ENCODE measurements at places on chromosomes 2 and 18.

DNA sequence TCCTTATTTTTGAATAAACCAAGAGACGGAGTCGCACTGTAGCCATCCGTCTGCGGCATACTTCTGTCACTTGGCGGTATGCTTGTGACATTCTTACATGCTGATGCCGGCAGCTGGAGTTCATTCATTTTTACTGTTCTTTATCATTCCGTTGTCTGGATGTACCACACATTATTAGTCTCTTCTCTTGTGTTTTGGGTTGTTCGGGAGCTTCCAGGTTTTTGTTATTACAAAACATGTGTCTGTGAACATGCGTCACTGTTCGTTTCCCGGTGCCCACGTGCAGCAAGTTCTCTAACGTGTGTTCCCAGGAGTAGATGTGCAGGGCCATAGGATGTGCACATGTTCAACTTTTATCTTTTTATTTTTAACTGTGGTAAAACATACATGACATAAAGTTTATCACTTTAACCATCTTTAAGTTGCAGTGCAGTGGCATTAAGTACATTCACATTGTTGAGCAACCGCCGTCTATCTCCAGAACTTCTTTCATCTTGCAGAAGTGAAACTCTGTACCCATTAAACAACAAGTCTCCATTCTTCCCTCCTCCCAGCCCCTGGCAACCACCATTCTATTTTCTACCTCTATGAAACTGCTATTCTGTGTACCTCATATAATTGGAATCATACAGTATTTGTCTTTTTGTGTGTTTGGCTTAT lies 40.1 kb downstream of the MTCL1 start:
- DNase-seq = no peak

- DNase-seq = peak; percentile 41
Observed at GRCh38 chr18:6370410-6370809, 44.3 kb downstream of the L3MBTL4 start.

DNA sequence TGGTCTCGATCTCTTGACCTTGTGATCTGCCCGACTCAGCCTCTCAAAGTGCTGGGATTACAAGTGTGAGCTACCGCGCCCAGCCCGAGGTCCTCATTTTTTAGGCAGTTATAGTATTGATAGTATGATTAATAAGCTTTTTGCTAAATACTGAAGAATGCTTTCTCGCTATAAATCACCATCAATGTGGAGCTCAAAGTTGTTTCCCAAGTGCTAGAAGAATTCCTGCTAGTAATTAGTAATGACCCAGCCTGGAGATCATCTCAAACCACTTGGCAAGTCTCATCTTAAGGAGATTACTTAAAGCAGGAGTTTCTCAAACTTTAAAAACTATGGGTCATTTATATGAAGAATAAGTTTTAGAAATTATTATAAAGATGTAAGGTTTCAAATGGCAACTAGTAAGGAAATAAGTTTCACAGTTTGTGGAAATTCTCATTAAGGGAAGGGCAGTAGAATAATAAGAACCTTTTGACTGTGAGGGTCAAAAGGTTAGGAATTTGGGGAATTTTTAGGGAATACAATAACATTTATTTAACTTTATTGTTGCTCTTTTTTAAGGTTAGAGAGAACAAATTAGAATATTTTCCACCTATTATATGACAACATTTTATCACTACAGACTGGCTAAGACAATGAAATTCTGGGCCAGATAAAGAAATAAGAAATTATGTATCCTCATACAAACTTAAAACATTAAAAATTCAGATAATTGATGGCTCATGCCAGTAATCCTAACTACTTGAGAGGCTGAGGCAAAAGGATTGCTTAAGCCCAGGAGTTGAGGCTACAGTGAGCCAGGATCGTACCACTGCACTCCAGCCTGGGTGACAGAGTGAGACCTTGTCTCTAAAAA lies 148.6 kb upstream of the MAP3K20 start:
- no peak for DNase-seq

- DNase-seq = no peak
Observed at GRCh38 chr2:159755788-159756187, 42.2 kb downstream of the CD302 start.

- DNase-seq = no peak
Observed at GRCh38 chr2:157185476-157186227, 71.9 kb upstream of the GALNT5 start.

DNA sequence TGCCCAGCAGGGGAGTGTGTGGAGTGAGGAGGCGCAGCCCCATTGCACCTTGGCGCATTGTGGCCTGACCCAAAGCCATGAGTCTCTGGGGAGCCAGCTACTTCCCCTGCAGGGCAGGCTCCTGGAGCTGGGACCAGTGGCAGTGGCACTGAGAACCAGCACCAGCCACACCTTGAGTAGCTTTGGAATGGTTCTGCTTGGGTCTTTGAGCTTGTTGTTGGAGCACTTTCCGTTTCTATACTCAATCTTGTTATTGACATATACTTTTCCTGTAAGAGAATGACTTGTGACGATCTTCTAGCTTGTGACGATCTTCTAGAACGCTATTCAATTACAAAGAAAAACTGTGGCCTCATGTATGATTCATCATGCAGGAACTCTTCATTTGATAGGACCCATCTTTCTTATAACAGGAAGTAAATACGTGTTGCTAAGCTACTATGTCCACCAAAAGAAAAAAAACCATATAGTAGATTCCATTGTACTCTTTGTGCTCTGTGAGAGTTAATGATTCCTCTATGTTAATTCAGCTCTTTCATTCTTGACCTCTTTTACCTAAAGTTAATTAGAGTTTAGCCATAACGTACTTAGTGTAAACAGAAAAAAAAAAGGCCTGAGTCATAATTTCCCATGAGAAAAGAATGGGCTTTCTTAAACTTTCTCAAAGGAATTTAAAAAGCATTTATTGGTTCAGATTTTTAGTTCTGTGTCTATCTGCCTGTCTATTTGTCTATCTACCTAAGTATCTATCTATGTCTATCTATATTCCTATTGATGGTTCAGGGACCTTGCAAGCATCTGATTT lies 113.1 kb downstream of the GATA6 start:
- no peak for DNase-seq

- no peak for DNase-seq
Observed at GRCh38 chr2:25374411-25374810, 32.7 kb upstream of the DNMT3A start.

DNA sequence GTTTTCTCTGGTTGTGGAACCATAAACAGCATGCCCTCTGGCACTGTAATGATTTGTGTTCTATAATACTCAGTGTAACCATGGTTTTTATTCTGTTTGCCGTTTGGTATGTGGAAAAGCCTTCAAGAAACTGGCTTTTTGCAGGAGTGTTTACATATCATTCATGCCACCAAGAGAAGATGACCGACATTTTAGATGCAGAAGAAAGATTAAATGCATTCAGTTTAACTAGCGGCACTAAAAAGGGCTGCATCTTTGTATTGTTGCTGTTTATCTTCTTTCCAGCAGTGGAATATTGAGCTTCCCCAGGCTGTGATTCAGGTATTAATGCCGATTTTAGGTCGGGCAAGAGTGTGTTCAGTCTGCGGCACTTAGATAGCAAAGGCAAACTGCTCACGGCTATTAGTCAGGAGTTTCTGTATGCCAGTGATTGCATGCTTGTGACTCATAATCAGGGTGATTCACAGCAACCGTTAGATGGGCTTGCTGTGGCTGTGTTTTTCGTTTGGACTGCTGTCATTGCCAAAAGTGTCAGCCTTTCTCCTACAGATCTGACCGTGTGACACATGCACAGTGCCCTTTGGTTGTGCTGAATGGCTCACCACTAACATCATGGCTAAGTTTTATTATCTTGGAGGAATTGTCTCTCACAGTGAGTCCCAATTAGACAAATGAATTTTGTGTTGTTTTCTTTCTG lies 479.7 kb downstream of the PARD3B start:
- no peak for DNase-seq

GRCh38 chr2:8627692-8628085 lies 54.2 kb upstream of the ID2 start:
- no peak for DNase-seq

DNA sequence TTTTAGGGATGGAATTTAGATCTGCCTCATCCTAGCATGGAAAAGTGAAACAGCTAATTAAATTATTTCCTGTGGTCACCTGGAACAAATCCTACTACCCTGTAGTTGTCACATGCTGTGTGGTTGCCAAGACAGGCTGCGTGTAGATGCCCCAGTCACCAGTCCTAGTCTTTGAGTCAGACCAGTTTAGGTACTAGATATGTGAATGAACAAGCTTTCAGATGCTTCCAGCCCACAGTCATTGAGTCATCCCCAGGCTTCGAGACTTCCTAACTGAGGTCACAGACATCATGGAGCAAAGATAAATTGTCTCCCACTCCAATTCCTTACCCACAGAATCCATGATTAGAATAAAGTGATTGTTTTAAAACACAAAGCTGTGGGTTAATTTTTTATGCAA lies 35.8 kb upstream of the GRB14 start:
- no peak for DNase-seq

GRCh38 chr2:200742426-200742825 lies 69.3 kb upstream of the BZW1 start:
- DNase-seq = no peak

DNA sequence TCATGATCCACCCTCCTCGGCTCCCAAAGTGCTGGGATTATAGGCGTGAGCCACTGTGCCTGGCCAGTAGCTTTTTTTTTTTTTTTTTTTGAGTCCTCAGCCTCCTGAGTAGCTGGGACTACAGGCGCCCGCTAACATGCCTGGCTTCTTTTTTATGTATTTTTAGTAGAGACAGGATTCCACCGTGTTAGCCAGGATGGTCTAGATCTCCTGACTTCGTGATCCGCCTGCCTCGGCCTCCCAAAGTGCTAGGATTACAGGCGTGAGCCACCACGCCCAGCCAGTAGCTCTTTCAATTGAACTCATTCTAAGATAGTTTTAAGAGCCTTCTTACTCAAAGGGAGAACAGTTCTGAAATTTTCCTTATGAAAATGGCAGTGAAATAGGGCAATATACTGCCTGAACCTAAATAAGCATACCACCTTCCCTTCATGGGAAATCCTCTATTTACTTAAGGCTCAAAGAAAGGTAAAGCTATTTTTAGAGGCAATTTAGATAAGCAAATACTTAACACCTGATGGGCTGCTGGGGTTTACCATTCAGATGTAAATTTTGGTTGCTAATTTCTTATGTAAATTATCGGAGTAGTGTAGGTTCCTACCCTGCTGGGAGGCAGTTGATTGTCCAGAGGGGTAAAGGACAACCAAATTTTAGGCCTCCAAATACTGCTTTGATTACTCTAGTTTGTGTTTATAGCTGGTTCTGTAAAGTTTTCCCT lies 144.7 kb downstream of the GREB1L start:
- peak; percentile 54 for DNase-seq

DNA sequence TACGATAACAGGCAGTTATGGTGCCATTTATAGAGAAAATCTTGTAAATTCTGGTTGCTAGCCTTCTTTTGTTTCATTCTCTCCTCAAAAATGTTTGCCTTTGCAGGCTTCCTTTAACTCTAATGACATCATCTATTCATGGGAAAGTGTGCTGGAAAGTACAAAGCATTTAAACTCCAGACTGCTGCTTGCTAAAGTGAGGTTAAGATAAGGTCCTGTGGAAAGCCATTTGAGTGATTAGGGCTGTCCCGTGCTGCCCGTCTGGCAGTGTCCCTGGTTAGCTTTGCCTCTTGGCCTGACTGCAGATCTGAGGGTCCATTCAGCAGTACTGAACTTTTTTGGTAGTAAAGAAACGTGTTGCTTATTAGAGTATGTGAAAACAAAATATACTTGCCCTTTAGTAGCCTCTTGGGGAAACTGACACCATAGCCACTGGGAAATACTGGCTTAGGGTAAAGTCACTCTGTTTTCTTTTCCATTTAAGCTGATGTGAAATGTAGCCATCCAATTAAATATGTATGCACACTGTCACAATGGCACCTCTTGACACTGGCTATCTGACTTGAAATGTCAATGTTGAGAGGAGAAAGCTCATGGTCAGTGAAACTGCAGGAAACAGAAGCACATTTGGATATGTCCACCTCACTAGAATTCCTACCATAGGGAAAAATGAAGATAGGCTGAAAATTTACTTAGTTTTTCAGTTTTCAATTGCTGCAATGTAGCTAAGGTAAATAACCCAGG lies 321.5 kb downstream of the SLC8A1 start:
- no peak for DNase-seq

GRCh38 chr2:119290859-119291587 lies 67.4 kb downstream of the STEAP3 start:
- DNase-seq = peak; percentile 59

- DNase-seq = no peak
Observed at GRCh38 chr2:42141687-42142546, 27.2 kb upstream of the EML4 start.

DNA sequence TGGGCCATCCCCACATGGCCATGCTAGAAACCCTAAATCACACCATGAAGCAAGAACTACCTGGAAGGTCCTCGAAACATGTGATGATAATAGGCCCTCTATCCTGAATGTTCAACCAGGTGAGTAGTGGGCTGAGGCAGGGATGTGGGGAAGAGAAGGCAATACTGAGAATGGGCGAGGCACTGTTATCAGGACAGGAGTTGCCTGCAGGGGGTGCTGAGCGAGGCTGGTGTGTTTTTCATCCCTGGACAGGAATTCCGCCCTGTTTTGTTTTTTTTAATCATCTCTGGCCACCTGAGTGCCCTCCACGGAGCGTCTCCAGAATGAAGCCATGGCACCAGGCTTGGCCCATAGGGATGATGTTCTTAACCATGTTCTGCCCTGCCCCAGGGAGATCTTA lies 103.0 kb upstream of the SOX11 start:
- DNase-seq = no peak

GRCh38 chr2:27039426-27039825 lies 6.7 kb downstream of the TMEM214 start:
- DNase-seq = no peak

GRCh38 chr18:23722646-23723045 lies 33.4 kb downstream of the LAMA3 start:
- DNase-seq = no peak

GRCh38 chr18:59983506-59983905 lies 83.7 kb downstream of the PMAIP1 start:
- DNase-seq = no peak

GRCh38 chr2:85716346-85716914 lies 22.3 kb downstream of the GNLY start:
- DNase-seq = no peak

DNA sequence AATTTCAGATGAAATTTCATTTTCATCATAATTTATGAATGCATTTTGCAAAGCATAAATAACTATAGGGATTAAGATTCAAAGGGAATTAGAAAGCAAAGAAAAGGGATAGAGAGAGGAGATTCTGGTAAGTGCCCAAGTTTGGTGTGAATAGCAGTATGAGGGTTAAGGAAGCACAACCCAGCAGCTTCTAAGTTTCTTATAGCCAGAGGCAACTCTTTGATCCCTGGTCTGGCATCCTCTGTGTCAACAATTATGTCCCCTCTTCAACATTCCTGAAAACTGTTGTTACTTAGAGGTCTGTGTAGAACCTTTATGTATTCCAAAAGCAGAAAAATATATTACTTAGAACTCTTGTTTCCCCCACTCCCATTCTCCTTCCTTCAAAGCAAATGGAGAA lies 171.6 kb upstream of the SATB2 start:
- no peak for DNase-seq

DNA sequence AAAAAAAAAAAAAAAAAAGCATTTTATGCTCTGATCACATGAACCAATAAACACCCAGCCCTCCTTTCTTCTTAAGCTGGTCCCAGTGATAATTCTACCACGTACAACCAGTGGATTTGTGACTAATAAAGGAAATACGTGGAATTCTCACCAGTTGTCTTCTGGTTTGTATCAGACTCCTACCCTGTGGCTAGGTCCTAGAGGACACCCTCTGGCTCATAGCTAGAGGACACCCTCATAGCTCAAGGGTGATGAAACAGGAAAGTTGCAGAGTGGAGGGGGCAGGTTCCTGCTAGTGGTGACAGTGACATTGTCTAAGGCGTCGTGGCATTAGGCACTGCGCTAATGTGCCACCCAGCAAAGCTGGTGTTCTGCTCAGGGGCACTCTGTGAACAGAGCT lies 167.8 kb downstream of the BCL11A start:
- no peak for DNase-seq

Data from COR-L47 (cell line).